ENCODE measurements at places on chromosomes 2 and 18.

DNA sequence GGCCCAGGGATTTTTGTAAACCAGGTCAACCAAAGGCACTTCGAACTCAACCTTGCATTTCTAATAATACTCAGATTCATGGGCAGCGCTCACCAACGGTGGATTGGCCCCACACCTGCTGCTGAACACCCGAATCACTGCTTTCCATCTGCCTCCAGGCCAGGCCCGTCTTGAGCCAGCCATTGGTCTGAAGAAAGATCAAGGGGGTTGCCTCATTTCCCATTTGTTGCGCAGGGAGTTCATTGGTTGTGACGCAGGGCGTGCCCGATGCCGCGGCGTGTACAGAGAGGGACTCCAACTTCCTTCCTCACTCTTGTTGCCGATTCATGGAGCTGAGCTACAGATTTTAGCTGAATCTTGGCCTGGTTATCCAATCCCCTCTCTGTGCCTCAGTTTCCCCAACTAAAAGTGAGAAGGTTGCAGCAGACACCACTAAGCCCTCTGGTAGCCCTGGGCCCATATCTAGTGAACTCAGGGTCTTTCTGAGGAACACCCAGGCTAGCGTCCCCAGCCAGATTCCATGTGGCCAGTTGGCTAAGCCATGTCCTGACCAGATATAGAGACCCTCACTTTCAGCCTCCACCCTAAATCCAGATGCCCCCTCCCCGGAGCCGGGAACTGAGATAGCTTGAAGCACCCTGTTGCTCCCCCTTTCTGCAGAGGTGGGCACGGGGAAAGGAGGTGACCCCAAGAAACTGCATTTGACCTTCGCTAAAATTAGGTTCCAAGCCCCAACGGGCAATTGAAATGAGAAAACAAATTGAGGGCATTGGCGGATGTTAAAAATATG is 60.9 kb upstream of the HPCAL1 start:
- no peak for DNase-seq

DNA sequence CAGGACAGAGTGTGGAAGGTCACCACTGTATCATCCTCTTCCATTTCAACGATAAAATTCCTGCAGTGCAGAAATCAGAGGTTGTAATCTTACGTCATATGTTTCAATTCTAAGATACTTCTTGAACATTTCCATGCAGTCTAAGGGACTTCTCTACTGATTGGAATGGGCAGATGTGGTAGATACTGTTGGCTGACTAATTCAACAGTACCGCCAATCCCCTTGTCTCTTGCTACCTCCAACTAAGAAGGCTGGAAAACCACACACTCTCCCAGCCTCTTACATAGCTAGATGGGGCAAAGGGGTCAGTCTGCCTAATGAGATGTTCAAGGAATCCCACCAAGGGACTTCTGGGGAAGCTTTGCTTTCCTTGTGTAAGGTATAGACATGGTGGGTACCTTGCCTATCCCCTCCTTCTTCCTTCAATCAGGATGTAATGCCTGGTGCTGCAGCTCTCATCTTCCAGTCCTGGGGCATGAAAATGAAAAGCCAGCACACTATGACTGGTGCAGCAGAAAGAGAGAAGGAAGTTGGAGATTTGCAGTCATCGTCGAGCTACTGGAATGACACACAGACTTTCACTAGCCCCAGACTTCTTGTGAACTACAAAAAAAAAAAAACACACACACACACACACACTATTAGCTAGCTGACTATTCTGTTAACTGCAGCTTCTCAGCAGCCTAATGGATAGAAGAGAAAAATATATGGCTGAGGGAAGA is 84.1 kb downstream of the ALPK2 start:
- DNase-seq = no peak

DNA sequence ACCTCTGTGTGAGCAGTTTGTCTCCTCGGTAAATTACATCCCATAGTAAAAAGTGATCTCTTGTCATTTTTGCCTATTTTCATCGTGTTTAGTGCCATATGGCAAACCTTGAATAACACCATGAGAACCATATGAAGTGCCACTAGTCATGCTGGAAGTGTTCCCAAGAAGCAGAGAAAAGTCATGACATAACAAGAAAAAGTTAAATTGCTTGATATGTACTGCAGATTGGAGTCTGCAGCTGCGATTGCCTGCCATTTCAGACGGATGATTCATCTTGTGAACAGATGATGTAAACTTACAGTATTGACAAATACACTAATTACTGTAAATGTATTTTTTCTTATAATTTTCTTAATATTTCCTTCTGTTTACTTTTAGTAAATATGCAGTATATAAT is 846.7 kb downstream of the BCL11A start:
- no peak for DNase-seq

- no peak for DNase-seq
Observed at GRCh38 chr2:205849136-205849535, 166.8 kb downstream of the NRP2 start.

GRCh38 chr18:46623541-46623940 is 33.5 kb downstream of the LOXHD1 start:
- DNase-seq = peak; percentile 18

DNA sequence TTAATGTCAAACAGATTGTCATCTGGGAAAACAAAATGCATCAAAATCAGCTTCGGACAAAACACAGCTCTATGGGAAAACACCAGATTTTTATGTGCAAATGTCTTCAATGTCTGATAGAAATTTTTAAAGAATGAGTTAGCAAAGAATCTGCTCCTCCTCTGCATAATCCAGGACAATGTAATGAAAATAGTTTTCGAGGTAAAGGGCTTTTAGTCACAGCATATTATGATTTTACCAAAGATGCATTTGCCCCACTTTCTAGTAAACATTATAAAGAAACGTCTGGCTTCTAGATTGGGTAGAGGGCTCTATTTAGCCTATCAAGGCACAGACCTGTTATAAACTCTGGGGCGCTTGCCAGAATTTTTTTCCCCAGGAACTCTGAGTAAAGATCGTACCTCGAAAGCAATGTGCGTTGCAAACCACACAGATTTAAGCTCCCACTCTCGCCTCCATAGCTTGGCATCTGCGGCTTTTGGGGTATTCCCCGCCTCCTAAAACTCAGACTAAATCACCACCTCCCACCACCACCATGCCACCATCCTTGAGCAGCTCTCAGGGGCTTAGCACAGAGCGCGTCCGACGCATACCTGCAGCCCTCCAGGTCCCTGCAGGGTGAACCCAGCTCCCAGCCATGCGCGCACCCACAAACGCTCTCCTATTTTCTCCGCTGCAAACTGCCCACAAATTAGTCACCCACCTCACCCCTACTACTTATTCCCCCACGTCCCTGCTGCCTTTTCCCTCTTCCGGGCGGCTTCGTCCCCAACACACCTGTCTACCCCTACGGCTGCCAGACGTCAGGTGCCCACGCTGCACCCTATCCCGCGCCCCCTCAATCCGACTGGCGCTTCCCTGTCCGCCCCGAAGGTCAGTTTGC is 829 bp downstream of the ACVR1C start:
- DNase-seq = no peak

GRCh38 chr2:142290931-142291330 is 160.1 kb upstream of the LRP1B start:
- DNase-seq = no peak
